Activated T-cell treated with anti-CD3 and anti-CD28 coated beads for 48 hours (primary cell): ENCODE measurements at places on chromosomes 6 and 20.

GRCh38 chr20:8078528-8078914 lies 53.5 kb upstream of the PLCB1 start:
- DNase-seq, result no peak

DNA sequence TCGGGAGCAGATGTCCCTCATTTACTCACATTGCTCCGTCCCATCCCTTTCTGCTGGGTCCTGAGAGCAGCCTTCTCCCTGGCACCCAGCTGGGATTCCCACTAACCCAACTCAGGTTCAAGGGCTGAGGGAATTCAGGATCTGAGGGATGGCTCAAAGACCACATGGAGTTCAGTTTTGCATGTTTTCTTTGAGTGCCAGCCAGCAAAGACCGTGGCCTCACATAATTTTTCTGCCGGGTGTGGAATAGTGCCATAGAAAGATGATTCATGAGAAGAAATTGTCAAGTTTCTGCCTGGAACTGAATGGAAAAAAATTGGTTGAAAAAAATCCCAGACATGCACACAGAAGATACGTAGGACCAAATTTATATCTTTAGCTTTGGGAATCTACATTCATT lies 168.6 kb downstream of the CD83 start:
- no peak for DNase-seq

DNA sequence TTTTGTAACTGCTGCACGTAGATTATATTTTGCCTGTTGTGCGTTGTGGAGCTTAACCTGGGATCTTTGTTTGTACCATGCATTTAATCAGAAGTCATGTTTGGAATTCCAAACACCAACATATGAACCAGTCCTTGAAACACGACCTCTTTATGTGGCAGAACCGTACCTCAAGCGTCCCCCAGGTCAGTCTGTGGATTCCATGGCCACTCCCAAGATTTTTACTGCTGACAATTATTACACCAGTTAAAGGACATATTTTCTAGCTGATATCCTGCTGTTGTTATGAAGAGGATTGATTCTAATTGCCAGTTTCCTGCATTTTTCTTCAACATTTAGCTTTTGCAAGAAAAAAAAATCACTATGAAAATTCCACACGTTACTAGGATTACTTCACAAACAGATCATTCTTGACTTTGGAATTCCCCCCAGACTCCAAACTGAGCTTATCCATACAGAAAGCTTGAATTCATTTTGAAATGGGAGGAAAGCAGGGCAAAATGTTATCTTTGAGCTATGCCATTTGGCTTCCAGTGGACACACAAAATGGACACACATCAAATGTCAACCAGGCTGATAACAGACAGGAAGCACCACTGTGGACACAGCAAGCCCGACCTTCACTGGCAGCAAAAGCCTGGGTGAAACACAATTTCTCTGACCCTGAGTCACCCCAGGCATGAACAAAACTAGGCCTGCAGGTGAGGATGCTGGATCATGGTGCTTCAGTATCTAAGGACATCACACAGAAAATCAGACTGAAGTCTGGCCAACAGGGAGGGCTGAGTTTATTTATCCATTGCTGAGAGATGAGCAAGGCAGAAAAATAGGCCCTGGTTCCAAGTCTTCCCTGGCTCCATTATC lies 542.9 kb upstream of the JAG1 start:
- DNase-seq, result no peak

- no peak for DNase-seq
Measured at GRCh38 chr20:58816957-58817651, 33.6 kb downstream of the GNAS-AS1 start.

GRCh38 chr20:51417250-51418136 lies 125.0 kb downstream of the NFATC2 start:
- DNase-seq, result no peak

DNA sequence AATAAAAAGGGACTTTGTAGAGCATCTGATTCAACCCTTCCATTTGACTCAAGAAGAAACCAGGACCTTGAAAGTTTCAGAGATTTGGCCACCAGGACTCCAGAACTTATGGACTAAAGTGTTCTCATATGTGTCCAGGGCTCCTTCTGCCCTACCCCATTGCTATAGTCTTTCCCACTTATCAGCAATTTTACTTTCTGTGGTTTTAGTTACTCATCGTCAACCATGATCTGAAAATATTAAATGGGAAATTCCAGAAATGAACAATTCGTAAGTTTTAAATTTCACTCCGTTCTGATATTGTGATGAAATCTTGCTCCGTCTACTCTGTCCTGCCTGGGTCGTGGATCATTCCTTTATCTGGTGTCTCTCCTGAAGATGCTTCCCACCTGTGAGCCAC lies 259.8 kb downstream of the PHACTR1 start:
- no peak for DNase-seq

DNA sequence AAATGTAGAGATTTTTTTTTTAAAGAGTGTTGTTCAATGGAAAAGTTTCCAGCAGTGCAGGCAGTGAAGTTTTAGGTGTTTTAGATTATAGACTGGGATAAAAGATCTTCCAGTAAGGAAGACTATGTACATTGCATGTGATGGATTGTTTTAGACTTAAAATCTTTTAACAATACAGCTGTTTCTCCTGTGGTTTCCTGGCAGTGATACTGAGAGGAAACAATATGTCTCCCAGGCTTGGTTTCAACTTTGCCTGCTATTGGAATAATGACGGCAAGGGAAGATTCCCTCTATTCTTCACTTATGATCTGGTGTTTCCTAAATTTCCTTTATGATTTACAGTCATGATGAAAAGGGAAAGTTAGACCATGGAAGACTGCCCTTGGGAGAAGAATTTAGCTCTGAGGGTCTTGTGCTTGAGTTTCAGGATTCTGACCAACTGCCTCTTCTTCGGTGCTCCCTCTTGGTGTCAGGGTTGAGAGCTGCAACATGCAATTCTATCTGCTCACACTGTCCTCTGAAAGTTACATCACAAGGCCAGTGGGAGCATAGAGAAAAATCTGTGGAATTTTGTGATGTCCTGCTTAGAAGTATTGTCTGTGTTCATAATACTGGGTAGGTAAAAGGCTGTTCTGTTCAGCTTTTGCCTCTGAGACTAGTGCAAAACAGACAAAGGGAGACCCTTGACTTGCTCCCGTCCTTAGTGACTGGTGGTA lies 262.8 kb upstream of the MAN1A1 start:
- DNase-seq, result no peak
